ENCODE measurements at places on chromosomes 3 and 15.

DNA sequence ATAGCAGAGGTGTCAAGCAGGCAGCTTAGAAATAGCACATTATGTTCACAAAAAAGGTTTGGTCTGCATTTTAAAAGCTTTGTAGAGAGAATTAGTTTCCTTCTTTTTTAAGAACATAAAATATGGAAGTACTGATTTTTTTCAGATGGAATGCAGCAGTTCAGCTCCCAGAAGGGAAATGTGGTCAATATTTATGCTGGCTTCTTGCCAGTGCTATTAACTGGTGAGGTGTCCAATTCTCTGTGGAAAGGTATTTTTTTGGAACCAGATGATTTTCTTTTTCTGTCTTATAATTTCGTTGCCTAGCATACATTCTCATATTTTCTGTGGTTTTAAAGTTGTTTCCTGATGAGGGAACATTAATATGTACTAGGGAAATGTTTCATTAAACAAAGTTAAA lies 211.4 kb upstream of the ZNF385D start:
- no peak for DNase-seq

DNA sequence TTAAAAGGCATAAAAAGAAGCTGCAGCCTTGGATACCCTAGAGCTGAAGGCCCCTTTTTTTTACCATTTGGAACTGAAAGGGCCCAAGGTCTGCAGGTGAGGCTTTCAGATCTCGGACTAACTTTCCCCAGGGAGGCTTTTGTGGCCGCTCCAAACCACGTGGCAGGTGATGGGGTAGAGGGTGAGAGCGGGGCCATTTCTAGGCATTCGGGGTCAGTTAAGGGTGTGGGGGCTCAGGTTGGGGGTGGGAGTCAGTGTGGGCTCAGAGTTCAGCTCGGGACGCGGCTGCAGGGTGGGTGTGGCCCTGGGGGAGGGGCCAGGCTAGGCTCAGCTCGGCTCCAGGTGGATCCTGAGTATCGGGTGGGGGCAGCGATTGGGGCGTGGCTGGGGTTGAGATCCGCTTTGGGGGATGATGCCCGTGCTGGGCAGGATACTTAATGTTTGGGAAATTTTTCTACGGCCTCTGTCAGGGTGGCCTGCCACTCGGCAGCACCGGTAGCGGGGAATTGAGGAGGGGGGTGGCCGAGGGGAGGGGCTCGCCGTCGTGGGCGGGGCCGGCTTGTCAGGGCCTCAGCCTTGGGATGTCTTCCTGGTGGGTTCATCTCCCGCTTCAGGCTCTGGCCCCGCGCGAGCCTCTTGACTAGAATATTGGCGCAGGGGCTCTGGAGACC lies 2.5 kb downstream of the KLF13 start:
- DNase-seq, result no peak

- no peak for DNase-seq
These were observed 60.7 kb downstream of the ZDHHC19 start for GRCh38 chr3:196150481-196150880.

GRCh38 chr3:20529911-20530310 lies 343.9 kb upstream of the SGO1 start:
- DNase-seq, result no peak

DNA sequence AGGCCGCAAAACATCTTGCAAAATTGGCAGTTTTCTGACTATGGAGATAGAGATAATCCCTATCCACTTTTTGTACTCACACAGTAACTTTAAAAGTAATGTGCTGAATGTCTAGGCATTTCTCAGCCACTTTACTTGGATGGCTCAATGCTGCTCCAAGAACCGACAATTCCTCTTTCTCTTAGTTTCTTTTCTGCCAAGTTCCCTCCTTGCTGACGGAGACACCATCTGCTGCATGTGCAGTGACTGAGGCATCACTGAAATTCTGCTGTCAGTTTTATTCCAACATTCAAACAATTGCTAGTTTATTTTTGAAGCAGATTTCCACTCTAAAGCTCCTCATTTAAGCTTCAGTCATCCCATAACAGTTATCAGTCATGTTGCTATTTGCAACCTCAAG lies 116.0 kb upstream of the RBMS3 start:
- DNase-seq, result no peak

DNA sequence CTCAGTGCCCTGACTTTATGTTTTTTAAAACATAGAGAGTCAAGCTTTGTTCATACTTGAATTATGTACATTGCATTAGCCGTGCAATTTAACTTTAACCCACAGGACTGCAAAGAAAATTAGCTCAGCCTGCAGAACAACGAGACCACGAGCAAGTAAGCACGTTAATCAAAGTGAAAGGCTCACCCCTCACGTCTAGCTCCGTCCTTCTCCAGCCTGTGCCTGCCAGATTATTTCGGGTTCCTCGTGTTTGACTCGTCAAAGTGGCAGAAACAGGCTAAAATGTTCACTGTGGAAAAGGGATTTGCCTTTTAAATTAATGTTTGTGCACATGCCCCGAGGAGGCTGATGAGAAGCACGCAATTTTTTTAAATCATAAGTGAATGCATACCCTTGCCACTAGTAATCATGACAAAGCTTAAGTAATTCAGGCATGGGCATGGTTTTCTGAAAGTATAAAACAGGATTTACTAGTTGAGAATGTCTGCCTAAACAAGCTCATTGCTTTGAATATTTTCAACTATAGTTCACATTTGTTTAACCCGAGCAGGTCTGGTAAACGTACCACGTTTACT lies 15.3 kb downstream of the ZBTB38 start:
- peak; percentile 62 for DNase-seq

DNA sequence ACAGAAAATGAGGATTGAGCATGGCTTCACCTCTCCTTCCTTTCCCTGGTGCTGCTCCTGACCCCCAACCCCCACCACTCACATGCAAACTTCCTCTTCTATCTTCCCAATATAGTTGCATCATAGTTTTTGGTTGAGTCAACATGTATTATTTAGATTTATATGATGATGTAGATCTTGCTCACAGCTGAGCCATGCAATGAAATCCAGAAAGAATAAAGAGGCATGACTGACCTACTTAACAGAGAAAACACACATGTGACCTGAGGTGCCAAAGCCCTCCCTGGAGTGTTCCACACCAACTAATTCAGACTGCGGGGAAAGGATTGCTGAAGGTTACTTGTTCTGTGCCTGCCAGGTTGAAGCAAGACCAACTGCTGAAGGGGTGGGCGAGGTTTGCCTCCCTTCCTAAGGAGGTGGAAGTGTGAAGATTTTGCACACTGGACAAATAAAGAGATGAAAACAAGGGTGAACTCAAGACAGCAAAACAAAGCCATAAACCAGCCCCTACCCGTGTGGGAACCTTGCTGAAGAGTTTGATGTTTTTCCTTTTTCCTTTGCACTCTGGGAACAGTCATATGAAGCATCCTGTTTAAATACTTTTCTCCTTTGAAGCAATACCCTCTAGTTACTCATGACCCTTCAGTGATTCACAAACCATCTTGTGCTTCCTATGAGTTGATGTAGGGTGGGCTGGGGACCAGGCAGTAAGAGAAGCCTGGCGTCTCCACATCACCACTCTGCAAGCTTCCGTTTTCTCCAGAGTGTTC lies 155.2 kb upstream of the UBE2E1 start:
- DNase-seq, result peak; percentile 95

- DNase-seq, result no peak
These were observed 61.8 kb downstream of the GAP43 start for GRCh38 chr3:115685097-115685496.

- no peak for DNase-seq
These were observed 137.9 kb downstream of the SUCLG2 start for GRCh38 chr3:67516496-67516895.

GRCh38 chr3:78724859-78725258 lies 1042.9 kb downstream of the ROBO1 start:
- no peak for DNase-seq

DNA sequence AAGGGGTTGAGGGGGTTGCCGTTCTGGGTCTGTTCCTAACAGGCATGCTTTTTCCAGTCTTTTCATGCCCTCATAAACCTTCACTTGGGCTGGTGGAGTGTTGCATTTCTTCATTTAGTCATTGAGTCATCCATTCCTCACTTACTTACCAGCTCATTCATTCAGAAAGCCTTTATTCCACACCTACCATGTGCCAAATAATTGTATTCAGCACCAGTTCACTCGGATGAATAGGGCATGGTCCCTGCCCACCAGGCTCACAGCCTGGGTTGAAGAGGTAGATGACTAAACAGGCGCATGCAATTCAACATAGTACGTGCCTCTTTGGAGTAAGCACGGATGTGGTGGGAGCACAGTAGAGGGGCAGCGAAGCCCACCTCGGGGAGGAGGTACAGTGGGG lies 35.1 kb upstream of the THSD4 start:
- DNase-seq, result no peak

- peak; percentile 47 for DNase-seq
These were observed 121.6 kb downstream of the UBE2E2 start for GRCh38 chr3:23324745-23325144.

DNA sequence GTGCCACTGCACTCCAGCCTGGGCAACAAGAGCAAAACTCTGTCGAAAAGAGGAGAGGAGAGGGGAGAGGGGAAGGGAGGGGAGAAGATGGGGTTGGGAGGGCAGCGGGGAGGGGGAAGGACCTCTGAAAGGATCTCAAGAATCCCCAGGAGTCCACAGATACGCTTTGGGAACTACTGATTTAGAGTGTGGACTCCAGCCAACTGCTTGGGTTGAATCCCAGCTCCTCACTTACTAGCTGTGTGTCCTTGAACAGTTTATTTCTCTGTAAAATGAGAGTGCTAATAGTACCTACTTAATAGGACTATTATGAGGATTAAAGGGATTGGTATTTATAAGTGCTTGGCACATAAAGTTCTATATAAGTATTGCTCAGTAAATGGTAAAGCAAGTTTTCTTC lies 45.0 kb upstream of the FAH start:
- no peak for DNase-seq

DNA sequence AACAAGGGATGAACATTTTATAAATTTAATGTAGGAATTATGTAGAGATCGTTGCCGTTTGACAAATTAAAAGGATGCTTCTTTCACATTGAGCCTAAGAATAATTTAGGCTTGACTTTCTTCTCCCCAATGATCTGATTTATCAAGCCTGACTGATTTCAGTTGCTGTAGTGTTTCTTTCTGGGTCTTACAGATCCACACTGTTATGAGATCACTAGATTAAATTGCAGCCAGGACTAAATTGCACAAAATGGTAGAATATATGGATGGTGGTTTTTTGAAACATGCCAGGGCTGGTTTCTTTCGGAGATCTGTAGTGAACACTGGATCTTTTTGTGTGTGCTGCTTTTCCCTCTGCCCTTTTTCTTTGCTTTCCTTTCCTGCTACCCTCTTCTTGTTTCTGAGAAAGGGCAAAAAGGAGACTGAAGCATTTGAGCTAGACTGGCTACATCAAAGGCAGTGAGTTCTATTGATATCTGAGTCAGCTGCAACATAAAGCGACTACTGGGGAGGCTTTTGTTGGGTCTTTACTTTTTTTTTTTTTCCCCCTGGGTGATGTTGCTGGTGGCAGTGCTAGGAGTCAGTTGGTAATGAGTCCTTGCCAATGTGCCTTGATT lies 83.0 kb downstream of the AKAP13 start:
- no peak for DNase-seq

- no peak for DNase-seq
These were observed 8.6 kb downstream of the PODXL2 start for GRCh38 chr3:127637546-127637945.

DNA sequence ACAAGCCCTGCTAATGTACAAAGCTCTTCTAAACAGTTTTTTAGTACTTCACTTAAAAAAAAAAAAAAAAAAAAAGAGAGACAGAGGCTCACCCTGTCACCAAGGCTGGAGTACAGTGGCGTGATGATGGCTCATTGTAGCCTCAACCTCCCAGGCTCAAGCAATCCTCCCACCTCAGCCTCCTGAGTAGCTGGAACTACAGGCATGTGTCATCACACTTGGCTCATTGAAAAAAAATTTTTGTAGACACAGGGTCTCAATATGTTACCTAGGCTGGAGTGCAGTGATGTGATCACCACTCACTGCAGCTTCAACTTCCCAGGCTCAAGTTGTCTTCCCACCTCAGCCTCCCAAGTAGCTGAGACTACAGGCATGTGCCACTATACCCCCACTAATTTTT lies 47.6 kb upstream of the HEG1 start:
- DNase-seq, result no peak

DNA sequence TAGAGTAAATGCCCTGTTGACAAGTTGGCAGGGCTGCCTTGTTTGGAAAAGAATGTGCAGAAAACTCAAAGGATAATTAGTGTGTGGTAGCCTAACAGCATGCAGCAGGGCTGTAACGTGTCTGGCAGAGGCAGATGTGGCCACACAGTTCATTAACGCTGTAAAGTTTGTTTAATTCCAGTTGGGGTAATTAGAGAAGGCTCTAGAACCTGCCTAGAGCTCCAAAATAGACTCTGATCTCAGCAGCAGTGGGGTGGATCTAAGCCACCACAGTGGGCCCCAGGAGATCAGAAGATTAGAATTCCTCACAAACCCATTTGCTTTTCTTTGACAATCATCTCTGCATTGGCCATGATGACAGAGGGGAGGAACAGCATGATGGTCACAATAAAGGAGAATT lies 65.1 kb upstream of the LEKR1 start:
- DNase-seq, result no peak

DNA sequence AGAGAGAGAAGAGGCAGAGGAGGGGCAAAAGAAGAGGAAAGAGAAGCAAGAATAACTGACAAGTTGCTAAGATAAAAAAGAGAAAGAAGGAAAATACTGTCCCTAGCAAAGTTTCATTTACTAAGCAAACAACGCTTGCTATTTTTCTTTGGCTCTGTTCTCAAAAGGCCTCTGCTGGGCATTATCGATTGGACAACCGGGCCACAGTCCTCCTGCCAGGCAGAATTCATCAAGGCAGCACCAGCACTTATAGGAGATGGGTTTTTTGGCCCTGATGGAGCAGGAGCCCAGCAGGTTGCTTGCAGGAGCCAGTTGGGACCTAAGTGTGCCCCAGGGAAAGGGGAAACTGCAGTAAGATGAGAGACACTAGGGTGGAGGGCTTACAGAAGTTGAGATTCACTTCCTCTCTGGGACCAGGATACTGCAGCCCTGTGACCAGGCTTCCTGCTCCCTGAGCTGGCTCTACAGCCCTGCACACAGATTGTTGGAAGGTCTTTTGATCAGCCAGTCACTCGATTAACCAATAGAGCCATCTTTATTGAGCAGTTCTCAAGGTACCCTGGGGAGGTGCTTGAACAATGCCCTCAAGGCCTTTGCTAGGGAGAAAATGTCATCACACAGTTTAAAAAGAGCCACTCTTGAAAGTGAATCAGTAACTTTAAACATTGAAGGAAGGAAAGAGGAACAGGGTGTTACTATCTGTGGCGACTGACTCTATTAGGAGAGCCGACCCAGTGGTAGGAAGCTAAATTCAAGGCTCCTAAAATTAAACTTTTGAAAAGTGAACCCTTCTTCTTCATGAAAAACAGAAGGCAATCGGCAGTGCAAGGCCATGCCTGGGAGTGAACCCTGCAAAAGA lies 28.8 kb upstream of the GLCE start:
- no peak for DNase-seq

GRCh38 chr3:24523215-24523614 lies 28.6 kb upstream of the THRB start:
- no peak for DNase-seq

GRCh38 chr3:55564726-55565125 lies 77.6 kb upstream of the WNT5A start:
- no peak for DNase-seq

- DNase-seq, result peak; percentile 50
These were observed 348.6 kb downstream of the PLCL2 start for GRCh38 chr3:17233398-17233800.

- DNase-seq, result no peak
These were observed 48.1 kb upstream of the CDV3 start for GRCh38 chr3:133525435-133525834.

GRCh38 chr3:127410678-127411077 lies 122.8 kb upstream of the PRR20G start:
- DNase-seq, result no peak

- DNase-seq, result no peak
These were observed 33.0 kb upstream of the HHATL start for GRCh38 chr3:42735615-42736014.

- DNase-seq, result peak; percentile 41
These were observed 22.2 kb upstream of the ZMAT3 start for GRCh38 chr3:179093807-179094206.

Data from amniotic epithelial cell (primary cell).